Heart right ventricle (tissue), 16 donors: ENCODE measurements at places on chromosomes 12 and 14. TPM values are rescaled to one million over a fixed set of nuclear protein-coding genes. Genes with fewer than 3 reads are reported as not detected.

DNA sequence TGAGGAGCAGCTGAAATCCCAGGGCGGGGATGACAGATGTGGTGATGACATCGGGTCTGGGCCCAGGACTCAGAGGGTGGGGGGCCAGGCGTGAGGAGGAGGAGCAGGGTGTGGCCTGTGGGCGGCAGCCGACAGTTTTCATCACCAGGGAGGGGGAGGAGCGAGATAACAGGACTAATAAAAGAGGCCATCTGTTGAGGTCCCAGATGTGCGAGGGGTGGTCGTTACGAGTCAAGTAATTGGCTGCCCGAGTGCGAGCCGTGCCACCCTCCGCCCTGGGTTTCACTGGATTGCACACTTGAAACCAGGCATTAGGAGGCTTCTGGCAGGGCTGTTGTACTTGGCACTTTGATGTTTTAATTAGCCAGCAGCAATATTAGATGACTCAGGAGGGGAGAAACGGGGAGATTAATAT is 67.2 kb downstream of the NOS1 start:
- no peak for DNase-seq

MTHFD1 gene
- 67.8 TPM for total RNA-seq

TSFM gene
- total RNA-seq = 47.2 TPM

IQSEC3 gene
- 2.0 TPM for total RNA-seq

- no peak for DNase-seq
These were observed 121.9 kb downstream of the PIK3C2G start for GRCh38 chr12:18383203-18383602.

GPR137C gene
- 1.4 TPM for total RNA-seq

GRCh38 chr12:71876137-71876799 is 36.7 kb downstream of the TBC1D15 start:
- DNase-seq = no peak

- no peak for DNase-seq
These were observed 990 bp upstream of the TPI1 start for GRCh38 chr12:6866163-6866919.

XRCC3 gene
- 3.1 TPM for total RNA-seq

DNA sequence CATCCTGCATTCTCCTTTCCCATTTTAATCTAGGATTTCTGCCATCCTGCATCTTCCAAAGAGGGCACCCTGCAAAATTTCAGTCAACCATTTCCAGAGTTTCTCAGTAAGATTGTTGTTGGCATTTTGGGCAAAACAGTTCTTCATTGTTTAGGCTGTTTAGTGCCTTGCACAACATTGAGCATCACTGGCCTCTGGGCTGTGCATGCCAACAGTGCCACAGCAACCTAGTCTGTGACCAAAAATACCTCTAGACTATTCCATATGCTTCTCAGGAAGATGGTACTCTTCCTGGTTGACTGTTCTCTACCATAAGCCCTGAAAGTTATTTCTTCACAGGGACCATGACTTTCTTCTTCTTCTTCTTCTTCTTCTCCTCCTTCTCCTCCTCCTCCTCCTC is 32.5 kb upstream of the ISM2 start:
- DNase-seq = no peak

- no peak for DNase-seq
These were observed 7.7 kb upstream of the ASB2 start for GRCh38 chr14:93984070-93984469.

DNA sequence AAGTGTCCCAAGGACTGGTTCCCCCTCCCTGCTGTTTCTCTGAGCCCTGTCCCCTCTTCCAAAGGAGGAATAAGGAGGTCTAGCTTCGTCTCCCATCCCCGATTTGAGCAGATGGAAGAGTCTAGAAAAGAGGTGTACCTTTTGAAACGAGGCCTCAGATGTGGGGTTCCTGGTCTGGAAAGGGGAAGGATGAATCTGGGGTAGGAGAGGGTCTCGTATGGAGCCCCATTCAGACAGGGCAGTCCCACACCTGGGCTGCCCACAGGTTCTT is 13.3 kb downstream of the MEG3 start:
- DNase-seq = no peak

DNA sequence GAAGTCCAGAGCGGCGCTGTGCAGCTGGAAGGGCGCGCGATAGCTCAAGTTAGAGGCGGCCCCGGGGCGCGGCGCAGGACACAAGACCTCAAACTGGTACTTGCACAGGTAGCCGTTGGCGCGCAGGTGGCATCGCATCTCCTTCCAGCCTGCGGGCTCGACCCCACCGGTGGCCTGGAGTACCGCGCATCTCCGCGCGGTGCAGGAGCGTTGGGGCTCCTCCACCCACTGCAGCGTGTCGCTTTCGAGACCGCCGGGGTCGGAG is 553 bp downstream of the CLEC14A start:
- DNase-seq = peak; percentile 15

ANKS1B gene
- 1.9 TPM for total RNA-seq

DNA sequence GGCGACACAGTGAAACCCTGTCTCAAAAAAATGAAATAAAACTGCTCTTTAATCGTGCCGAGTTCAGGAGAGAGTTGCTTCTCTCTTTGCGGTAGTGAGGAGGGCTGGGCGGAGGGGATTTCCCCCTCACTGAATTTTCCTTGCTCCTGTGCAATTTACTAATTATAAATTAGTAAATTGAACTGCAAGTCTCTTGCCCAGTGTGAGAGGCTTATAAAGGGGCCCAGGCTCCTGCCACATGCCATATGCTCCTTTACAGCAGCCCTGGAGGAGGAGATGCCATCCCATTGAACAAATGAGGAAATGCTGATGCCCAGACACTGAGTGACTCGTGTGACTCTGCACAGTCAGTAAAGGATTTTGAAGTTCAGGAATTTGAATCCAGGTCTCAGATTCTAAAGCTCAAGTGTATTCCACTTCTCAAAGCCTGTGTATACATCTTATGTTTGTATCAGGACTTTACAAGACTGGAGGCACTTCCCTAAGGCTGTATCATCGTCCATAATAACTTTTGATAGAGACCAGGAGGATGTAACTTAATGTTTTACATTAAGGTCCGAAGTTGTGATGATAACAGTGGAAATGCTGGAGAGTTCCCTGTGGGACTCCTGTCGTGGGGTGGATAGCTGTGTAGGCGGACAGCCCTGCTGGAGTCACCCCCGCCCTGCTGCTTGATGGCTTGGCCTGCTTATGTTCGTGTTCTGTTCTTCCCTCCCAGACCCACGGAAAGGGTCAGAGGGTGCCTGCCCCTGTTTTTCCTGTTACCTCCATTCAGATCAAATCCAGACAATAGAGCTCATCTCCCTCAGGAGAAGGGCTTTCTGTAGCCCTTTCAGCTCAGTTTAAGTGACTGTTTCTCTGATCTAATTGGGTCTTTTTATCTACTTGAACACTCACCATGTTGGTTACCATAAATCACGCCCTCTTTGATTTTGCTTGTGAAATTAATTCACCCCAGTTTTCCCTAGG is 13.9 kb downstream of the PELI2 start:
- DNase-seq = no peak

DHRS4 gene
- total RNA-seq = 24.9 TPM

- no peak for DNase-seq
These were observed 153.6 kb downstream of the ATP23 start for GRCh38 chr12:58095002-58095401.

DNA sequence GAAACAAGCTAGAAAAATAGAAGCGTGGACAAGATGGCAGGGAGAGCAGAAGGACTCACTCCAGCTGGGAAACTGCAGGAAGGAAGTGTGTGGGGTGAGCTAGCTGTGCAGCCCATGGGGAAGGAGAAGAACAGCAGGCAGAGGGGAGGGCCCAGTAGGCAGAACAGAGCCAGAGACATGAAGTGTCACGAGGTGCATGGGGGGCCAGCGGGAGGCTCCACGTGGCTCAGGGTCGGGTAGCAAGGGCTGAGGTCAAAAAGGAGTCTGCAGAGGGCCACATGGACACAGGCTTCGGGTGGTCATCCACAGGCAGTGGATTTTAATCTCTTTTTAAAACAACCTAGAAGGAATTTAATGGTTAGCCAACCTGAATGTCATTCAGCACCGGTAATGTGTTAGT is 669.0 kb downstream of the BCL11B start:
- DNase-seq = no peak

DNA sequence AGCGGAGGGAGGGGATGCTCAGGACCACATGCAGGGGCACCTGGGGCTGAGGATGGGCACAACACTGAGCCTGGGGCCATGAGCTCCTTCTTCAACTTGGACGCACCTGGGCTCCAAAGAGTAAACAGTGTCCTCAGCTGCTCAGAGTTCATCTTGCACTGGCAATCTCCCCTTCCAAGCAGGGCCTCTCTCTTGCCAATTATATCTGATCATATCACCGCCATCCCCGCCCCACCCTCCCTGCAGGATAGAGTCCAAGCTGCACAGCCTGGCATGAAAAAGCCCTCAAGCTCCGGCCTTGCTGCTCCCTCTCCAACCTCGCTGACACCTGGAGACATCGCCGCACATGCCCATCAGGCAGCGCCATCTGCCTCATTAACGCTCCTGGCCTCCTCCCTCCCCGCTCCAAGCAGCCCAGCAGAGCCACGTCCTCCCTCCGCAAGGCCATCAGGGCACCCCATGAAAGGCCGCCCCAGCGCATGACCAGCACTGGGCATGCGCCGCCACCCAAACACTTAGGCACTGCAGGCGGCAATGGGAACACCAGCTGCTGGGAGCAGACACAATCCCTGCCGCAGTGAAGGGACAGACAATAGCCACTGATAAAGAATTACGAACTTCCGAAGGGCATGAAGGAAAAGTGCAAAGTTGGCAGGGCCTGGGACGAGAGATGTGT is 88.8 kb downstream of the CHGA start:
- DNase-seq = no peak

BRAP gene
- 11.5 TPM for total RNA-seq

KRT3 gene
- not detected for total RNA-seq

TIGAR gene
- 14.8 TPM for total RNA-seq

DNA sequence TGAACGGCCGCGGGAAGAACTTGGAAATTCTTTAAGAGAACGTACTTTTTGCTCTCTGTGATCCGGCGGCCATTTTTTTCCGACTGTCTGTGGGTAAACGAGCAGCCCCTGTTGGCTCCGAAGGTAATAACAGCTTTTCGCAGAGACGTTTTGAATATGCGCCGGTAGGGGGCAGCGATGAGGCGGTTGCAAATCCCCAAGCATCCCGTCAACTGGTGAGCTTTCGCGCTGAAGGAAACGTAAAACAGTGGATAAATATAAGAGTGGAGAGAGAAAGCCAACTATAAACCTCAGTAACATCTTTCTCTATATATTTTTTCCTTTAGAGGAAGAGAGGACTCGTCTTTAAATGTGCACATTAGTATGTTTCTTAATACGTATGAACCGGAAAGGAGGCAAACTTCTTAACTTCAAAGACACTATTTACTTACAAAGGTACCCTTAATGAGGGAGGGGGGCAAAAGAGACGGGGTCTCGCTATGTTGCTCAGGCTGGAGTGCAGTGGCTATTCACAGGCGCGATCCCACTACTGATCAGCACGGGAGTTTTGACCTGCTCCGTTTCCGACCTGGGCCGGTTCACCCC is 9.6 kb upstream of the NEMF start:
- peak; percentile 72 for DNase-seq

DNA sequence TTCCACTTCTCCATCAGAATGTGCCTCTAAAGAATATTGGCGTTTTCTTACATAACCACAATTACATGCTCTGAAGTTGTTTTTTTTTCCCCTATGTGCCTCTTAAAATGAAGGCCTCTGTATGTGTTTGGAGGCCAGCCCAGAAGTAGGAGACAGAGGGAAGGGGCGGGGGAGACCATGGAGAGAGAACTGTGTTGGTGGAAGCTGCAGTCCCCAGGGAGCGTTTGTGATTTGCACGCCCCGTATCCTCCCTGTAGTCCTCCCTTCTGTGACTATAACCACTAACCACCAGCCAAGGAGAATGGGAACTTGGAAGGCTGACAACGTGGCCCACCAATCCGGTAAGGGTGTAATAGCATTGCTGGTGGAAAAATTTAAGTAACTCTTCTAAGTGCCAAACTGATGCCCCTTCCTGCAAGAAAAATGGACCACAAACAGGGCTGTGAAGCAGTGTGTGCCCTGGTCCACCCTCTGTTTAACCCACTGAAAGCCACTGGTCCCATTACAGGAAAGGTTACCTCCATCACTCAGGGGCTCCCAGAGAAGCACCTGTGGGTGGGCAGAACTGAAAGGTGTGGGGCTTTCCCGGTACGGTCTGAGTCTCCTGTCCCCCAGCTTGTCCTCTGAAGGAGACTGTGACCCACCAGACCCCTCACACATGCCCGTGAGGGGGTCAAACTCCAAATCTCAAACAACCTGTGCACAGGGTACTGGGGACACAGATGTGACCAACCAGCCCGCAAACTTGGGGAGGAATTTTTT is 36.8 kb downstream of the CCDC88C start:
- no peak for DNase-seq

RBP5 gene
- total RNA-seq = not detected

GRCh38 chr12:128338386-128339125 is 71.6 kb downstream of the TMEM132C start:
- no peak for DNase-seq

DNA sequence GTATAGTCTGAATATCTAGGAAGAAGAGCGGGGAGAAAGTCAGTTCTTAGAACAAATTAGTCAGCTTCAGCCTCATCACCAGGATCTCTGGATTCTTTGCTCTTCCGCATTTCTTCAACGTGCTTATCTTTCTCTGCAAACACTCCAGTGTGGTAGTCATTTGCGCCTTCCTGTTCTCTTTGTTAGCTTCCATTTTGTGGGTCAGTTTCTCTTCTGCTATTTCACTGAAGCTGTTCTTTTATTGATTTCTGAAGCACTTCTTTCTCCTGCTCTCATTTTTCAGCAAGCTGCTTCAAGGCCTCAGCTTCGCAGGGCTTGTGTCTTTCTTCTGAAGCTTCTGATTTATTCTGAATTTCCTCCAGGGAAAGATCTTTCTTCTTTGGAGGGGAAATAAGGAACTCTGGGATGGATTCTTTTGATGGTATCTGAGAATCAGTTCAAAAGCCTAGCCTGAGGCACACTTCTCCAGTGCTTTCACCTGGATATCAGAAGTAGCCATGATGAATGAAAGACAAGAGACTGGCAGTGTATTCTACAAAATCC is 13.5 kb downstream of the AMN1 start:
- DNase-seq = no peak

CIDEB gene
- 2.5 TPM for total RNA-seq

FOXN4 gene
- 0.19 TPM for total RNA-seq

- DNase-seq = no peak
These were observed 152.4 kb upstream of the PWP1 start for GRCh38 chr12:107533218-107533617.

WSB2 gene
- total RNA-seq = 98.6 TPM

KRT5 gene
- total RNA-seq = not detected

DPF3 gene
- total RNA-seq = 38.1 TPM

DNA sequence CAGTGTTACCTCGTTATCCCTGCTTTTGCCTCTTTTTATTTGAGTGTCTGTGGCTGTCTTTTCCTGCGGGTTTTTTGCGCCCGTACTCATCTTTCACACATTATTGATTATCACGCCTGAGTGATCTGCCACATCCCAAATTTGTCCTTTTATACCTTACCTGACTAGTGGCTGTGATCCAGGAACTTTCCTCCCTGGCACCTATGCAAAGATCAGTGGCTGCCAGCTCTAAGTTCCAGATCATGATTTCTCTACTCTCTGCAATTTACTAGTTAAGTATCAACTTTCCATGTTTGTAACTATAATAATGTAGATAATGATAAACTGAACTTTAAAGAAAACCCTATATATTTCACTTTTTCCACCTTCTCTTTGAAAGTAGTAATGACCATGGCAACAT is 36.9 kb downstream of the PLEKHA5 start:
- DNase-seq = no peak

BEGAIN gene
- total RNA-seq = 0.69 TPM
